Activated CD8-positive, alpha-beta memory T cell treated with anti-CD3 and anti-CD28 coated beads for 1 hour (primary cell): ENCODE measurements at places on chromosomes 2 and 18.

- no peak for DNase-seq
Measured at GRCh38 chr2:235371018-235371417, 122.8 kb upstream of the AGAP1 start.

- DNase-seq, result no peak
Measured at GRCh38 chr18:48869591-48869990, 81.2 kb downstream of the SMAD7 start.

DNA sequence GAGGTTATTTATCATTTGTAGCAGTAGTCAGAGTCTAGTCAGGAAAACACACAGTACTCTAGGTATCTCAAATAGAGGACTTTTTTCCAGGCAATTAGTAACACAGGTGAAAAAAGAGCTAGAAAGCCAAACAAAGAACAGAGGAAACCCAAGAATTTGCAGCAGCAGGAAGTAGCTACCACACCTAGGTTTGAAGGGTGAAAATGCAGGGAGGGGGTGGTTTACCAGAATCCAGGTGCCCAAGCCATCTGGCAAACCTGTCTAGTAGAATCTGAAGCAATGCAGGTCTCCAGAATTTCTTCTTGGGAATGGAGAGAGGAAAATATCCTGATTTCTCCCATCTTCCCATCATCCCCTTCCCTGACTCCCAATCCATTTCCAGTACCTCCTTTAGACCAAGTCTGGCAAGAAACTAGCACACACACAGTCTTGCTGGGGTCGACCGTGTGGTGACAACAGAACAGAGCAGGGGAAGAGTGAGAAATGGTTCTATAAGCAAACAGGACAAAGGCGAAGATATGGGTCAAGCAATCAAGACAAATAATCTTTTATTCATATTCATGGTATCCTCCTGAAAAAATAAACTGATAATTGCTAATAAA is 231.9 kb upstream of the MMADHC start:
- DNase-seq, result no peak

GRCh38 chr2:236546561-236547002 is 23.0 kb upstream of the ACKR3 start:
- DNase-seq, result no peak
